ACHN (cell line): ENCODE measurements at places on chromosomes 3 and 15.

DNA sequence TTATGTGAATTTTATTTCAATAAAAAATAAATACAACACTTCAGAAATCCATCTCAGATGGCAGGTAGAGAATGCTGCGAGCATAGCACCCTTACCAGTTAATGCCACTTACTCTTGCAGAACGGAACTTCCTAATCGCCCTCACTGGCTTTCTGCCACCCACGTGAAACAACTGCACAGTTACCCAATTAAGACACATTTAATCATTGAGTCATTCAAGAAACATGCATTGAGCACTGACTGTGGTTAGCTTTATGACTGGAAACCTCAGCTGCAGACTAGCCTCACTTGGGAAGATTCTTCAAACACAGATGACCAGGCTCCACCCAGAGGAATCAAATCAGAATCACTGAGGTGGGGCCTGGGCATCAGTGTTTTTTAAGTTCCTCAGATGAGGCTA is 5.6 kb upstream of the MFGE8 start:
- DNase-seq, result peak; percentile 94

DNA sequence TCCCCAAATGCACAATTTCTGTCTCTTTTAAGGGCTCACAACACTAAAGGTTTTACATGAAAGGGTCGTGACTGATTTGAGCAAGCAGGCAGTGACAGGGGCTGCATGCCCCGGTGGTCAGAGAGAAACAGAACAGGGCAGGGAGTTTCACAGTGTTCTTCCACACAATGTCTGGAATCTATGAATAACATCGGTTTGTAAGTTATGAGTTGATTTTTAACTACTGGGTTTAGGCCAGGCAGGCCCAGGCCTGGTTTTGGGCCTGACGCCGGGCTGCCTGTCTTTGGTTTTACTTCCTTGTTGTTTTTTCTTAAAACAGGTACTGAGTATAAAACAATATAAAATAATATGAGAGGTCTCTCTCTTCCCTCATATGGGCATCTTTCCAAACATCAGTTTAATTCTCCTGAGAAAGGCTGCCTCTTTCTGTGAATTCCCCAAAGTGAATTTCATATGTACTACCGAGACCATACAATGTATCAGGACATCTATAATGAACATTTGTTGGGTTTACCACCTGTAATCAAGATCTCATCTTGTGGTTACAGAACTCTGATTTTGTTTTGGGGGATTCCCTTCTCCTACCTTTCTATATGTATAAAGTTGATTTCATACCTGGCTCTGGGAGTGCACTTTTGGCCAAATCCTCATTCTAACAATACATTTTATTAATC is 74.4 kb downstream of the CD200 start:
- peak; percentile 2 for DNase-seq

DNA sequence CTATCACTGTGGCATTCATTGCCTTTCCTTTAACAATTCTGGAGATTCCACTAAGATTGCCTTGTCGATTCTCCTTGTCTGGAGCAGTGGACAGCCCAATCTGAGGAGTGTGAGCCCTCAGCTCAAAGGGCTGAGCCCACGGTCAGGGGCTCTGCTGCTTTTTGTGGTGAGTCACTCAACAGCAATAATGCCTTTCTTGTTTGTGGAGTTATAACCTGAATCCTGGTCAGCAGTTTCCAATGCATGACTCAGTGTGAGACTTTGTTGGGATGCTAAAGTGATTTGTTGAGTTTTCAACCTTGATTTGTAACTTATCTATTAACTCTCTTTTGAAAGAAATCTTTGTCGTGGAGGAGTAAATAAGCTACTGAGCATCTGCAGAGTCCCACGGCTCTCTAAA is 183.5 kb downstream of the TJP1 start:
- DNase-seq, result no peak

DNA sequence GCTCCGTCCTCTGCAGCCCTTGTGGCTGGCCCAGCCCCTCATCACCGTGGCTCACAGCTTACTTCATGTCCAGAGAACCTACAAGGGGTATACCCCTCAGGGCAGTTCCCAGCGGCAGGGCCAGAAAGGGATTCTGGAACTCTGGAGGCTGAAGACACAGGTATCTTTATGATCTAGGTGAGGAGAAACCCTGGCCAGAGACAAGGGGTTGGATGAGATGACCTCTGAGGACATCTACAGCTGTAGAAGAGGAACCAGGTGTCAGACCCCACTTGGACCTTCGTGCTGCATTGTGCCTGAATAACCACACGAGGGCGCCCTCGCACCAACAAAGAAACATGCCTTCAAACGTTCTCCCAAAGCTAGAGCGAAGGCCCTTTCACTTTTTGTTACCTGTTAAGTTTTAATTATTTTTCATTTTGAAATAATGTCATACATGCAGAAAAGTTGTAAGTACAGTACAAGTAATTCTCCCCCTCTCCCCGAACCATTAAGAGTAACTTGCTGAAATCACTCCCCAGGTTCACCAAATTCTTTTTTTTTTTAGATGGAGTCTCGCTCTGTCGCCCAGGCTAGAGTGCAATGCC is 118.7 kb upstream of the SMAD3 start:
- DNase-seq, result peak; percentile 66

DNA sequence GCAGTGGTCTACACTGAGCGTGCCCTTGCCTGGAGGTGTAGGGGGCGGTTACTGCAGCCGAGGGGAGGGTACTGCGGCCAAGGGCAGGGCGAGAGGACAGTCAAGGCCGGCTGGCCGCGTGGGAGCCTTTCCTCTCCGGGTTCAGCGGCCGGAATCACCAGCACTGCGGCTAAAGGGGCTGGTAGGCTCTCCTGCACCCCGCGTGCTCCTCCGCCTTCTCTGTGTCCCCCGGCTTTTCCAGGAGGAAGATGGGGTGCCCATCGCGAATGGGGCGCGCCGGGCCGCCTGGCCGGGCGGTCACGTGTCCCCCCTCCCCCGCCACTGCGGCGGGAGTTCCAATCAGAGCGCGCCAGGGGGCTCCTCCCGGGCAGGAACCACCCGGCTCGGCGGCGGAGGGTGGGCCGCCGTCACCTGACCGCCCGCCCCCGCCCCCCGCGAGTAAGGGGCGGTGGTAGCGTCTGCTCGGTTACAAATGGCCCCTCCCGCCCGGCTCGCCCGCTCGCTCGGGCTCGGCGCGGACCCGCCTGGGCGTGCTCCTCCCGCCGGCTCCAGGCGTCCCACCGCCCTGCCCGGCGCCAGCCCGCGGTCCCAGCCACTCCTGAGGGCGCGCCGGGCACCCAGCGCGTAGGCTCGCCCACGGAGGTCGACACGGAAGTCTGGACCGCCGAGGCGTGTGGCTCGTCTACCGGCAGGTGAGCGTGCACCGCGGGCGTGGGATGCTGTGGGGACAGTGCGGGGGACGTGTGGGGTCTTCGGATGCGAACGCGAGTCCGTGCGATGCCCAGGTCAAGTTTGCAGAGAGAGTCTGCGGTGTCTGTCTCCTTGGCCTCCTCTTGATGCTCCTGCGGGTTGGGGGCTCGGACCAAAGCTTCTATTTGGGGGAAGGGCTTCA is 242.6 kb upstream of the TOPAZ1 start:
- peak; percentile 80 for DNase-seq

- peak; percentile 49 for DNase-seq
Measured at GRCh38 chr3:119034256-119035013, at the start of gene IGSF11. Gene IGSF11 (minus strand): TSS chr3:119034846. CDS start chr3:119034582, 264 bp downstream.

DNA sequence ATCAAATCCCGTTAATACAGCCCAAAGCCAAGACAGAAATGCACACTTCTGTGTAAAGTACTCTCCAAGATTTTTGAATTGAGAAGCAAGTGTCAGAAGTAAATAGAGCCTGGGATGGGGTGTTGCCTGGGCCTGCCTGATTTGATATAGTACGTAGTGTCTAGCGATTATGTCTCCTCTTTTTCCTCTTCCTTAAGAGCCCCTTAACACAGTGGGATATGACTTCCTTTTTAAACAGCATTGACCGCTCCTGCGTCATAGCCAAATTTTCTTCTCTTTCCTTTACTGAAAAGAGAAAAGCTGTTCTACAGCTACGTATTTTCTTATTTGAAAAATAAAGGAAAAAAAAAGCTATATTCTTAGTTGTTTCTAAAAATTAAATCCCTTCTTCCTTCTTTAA is 97.7 kb downstream of the PLCL2 start:
- DNase-seq, result no peak

GRCh38 chr3:115517457-115518050 is 105.8 kb upstream of the GAP43 start:
- DNase-seq, result no peak

DNA sequence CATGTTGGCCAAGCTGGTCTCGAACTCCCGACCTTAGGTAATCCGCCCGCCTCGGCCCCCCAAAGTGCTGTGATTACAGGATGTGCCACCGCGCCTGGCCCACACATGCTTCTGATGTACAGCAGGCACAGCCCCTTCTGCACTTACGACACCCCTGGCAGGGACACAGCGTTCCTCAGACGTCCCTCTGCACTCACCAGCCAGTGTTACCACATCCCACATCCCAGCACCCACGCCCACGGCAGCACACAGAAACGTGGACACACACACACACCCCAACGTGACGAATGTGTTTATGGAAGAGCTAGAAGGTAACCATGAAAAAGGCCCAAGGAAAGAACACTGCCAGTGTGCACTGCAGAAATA is 576 bp upstream of the RPAP1 start:
- no peak for DNase-seq

DNA sequence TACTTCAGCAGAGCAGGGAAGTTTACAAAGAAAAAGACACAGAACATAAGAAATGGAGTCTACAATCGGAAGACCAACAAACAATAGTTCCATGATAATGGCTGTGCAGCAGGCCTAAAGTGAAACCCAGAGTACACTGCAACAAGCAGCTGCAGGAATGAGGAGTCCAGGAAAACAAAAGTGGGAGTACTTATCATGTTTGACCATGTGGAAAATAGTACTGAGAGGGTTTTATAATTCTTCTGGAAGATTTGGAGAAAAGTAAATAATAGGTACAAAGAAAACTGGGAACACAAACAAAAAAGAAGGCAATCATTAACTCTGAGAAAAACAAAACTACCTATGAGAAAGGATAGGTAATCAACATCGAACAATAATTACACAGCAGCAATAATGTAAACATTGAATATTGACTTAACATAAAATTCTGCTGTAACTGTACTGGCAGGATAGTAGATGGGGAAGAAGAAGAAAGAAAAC is 87.5 kb downstream of the NEK10 start:
- no peak for DNase-seq

DNA sequence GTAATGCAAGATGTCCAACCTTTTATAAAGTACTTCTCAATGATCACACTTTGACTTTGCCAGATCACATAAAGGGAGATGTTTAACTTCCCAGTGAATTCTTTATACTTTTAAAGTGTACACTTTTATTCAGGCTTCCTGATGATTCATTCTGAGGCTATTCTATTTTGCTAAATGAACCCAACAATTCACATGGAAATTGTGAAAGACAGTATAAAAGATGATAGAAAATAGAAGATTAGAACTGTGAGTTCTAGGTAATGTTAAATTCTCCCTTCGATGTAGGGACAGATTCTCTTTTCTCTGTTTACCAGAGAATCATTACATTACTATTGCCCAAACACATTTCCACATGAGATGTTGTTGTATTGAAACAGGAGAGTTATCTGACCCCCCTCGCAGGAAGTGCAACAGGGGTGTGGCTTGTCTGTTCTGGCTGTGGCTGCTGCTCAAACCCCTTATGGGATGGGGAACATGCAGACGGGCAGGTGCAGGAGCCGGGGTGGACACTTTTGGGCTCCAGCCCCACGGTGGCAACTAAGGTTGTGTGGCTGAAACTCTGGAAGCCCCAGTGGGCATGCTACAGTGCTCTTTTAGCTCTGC is 131.3 kb upstream of the LRTM1 start:
- no peak for DNase-seq

DNA sequence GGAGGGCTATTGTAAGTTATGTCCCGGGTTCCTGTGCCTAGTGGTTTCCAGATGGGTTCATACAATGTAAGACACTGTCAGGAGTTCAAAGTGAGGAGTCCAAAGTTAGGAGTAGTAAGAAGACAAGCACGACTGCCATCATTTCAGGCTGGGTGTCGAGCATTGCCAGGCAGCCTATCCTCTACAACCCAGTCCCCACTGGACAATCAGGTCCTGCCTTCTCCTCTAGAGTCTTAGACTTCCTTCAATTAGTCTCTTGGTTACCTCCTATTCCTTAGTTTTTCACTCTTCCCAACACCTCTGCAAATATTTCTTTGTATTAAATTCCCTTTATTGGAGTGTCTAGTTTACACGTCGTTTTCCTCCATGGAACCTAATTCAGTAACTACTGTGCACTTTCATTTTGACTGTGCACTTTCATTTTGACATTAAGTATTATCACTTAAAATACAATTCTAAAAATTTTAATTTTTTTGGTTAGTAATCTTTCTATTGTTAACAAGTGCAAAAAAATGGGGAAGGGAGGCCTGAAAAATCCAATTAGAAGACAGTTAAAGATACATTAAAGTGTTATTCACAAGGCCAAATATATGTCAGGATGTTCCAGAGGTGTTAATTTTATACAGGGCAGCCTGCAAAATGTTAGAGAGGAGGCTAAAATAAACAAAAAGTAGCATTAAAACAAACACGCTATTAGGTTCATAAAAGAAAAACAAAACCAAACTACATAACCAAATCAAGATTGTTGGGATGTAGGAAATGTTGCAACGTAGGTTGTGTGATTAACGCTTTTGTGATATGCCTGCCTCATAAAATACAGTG is 155.3 kb downstream of the TBL1XR1 start:
- DNase-seq, result no peak

DNA sequence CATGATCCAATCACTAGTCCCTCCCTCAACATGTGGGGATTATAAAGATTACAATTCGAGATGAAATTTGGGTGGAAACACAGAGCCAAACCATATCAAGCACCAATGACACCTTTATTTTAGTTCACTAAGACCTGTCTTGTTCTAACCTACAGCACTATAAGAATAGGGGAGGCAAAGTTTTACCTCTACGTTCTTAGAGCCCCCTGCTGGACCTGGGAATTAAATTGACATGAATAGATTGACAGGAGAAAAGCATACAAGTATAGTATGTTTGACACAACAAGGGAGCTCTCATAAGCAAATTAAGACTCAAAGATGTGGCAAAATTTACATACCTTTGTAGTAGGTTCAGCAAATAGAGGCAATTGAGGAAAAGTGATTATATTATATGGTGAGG is 974.4 kb upstream of the ALCAM start:
- DNase-seq, result peak; percentile 6

- no peak for DNase-seq
Measured at GRCh38 chr3:127775398-127776109, 46.8 kb downstream of the MGLL start.

GRCh38 chr15:95868450-95868849 is 462.1 kb upstream of the NR2F2 start:
- no peak for DNase-seq
